Stimulated activated CD8-positive, alpha-beta memory T cell treated with anti-CD3 and anti-CD28 coated beads, Interleukin-7, amount 100 ng/mL, for 1 hour (primary cell): ENCODE measurements at places on chromosomes 12 and 14.

DNA sequence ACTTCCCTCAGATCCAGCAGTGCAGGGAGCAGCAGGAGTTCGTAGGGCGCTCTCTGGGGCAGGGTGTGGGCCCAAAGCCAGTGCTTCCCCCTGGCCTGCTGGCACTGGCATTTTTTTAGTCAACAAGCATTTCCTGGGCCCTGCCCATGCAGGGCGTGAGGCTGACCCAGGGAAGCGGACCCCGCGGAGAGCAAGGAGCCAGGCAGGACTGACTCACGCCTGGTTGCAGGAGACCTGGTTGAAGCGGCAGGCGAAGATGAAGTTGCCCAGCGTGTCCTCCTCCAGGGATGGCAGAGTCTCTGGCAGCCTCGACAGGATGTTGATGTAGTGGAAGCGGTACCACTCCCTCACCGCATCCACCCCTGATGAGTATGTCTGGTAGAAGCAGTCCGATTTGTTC is 13.5 kb downstream of the SCNN1A start:
- no peak for DNase-seq

- DNase-seq, result no peak
These were observed 246.0 kb upstream of the DAAM1 start for GRCh38 chr14:58942516-58942915.

DNA sequence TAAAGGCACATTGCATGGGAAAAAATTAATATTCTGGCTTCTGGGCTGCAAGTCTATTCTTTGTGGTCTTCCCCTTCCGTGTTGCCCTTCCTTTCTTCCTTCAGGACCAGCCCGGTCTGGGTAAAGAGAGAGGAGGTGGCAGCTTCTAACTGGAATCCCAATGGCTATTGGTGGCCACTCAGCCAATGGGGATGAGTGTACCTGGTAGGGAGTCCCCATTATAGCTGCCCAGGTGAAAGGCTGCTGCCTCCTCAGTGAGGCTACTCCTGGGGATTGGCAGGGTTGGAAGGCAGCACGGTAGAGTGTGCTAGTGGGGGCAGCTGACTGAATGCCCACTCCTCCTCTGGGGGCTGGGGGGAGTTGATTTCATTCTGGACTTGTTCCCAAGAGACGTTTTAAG is 112.6 kb downstream of the RBM19 start:
- DNase-seq, result no peak

GRCh38 chr14:101616202-101616601 is 54.9 kb downstream of the DIO3 start:
- no peak for DNase-seq

- no peak for DNase-seq
These were observed 168.9 kb downstream of the VRK1 start for GRCh38 chr14:96965885-96966595.

GRCh38 chr12:120933786-120934185 is 29.6 kb upstream of the SPPL3 start:
- no peak for DNase-seq

GRCh38 chr12:97560786-97561618 is 98.4 kb downstream of the RMST start:
- no peak for DNase-seq

DNA sequence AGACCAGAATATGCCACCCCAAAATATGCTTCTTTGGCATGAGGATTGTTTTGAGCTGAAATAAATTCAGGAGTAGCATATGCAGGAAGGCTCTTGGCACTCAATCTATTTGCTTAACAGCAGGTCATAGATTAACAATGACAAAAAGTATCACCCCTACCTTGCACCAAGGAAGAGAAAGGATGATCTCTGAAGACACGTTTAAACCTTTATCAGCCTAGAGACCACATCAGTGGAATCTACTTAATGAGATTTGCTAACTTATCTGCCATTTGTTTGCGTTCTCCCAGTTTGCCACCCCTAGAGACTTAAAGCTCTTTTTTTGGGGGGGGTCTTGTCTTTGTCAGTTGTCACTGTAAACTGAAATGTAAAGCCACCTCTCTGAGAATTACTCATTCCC is 1278.7 kb upstream of the USP15 start:
- no peak for DNase-seq

DNA sequence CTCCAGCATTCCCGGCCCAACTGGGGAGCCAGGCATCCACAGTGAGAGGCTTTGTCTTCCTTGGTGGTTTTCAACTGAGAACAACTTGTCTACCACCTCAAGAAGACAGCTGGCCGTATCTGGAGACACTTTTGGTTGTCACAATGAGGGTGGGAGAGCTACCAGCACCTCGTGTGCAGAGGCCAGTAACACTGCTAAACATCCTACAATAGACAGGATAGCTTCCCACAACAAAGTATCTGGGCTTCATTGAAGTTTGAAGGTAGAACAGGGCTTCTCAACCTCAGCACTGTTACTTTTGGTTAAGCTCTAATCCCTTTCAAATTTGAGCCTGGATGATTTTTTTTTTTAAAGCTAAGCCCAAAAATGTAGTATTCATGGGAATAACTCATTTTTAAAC is 10.9 kb downstream of the SLC7A8 start:
- DNase-seq, result no peak

GRCh38 chr12:64840119-64840518 is 15.7 kb downstream of the TBC1D30 start:
- DNase-seq, result no peak

DNA sequence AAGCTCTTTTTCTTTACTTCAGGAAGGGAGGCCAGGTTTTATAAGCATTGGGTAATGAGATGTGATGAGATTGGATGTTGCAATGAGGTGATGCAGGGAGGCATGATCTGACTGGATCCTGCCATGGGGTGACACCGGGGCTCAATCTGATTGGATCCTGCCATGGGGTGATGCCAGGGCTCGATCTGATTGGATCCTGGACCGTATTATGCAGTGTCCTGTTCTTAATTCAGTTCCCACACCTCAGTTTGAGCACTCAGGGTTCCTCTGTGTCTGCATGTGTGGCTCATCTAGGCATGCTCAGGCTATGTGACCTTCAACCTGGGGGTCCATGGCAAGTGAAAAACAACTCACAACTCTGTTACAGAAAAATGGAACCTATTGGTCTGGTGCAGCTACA is 166.4 kb downstream of the SLC15A4 start:
- DNase-seq, result no peak

DNA sequence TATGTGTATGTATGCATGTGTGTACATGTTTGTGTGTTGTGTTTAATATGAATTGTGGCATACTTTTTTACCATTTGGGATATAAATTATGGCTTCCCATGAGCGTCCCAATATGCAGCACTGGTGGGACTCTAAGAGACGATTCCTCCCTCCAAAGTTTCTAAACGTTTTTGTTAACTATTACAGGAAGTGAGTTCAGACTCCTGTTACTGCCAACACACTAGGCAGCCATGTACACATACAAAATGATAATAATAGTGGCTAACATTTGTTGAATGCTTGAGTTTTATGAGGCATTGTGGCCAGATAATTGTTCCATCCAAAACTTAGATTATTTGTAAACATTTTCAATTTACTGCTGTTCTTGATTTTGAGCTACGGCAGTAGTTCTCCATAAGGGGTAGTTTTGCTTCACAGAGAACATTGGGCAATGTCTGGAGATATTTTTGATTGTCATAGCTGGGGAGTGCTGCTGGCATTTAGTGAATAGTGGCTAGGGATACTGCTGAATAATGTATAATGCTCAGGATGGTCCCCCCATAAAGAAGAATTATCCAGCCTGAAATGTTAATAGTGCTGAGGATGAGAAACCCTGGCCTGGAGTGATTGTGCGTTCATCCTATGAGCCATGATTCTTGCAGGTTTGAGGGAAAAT is 45.1 kb downstream of the ARID2 start:
- no peak for DNase-seq

DNA sequence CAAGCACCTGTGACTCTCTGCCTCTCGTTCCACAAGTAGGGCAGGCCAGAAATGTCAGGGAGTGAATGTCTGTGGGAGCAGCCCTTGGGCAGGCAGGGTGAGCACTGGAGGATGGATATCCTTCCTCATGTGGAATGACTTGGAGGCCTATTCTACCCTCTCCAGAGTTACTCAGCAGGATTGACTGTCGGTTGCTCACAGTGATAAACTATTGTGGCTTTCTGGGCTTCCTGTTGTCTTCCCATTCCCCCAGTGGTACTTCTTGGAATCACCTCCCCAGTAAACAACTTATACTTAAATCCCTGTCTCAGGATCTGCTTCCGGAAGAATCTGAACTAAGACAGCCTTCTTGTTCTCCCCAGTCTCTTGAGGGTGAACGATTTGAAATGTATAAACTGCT is 79.6 kb upstream of the MANSC4 start:
- DNase-seq, result no peak

- DNase-seq, result no peak
These were observed 40.6 kb downstream of the ATF7 start for GRCh38 chr12:53585448-53586125.

DNA sequence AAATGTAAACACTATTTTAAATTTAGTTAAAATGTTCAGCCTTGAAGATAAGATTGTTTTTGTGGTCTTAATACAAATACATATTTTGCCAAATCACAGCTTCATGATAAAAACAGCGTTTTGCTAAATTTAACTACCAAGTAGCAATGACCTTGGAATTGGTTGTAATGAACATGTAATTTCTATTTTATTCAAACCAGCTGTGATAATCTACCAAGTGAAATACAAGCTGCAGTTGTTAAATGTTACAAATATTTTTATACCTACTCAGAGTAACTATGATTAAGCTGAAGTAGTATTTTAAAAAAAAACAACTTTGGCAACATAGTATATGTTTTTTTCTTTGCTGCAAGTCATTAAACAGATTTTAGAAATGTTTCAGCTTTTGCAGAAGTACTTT is 96.2 kb downstream of the CPSF2 start:
- no peak for DNase-seq

DNA sequence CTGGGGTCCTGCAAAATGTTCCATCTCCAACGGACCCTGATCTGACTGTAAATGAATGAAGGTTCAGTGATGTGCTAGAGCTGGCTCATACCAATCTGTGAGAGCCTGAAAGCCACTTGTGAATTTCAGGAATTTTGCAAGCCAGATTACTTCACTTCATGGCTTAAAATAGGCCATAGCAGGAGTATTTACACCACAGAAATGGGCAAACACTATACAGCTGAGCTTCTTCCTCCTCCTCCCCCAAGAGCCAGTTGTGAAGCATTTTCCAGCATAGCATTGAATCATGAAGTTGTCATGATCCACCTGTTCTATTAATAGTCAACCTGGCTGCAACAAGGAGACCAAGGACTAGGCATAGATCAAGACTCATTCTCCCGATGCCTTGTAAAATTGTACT is 141.3 kb upstream of the RASSF8 start:
- no peak for DNase-seq

- no peak for DNase-seq
These were observed 104.3 kb downstream of the SLC16A7 start for GRCh38 chr12:59700153-59700450.

DNA sequence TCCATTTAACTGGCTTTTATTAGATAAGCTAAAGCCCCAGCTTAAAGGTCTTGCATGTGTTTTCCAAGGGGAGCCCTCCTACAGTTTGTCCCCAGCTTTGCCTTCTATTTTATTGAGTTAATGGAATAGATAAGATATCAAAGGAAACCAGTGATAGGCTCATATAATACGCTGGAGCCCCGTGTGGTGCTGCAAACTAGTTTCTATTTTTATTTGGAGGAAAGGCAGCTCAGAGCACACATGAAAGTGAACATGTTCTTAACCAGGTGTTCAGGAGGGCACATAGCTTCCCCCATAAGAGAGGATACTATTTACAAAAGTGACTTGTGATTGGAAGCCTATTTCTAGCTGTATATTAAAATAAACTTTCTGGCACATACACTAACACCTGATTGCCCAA is 251.7 kb downstream of the PDZRN4 start:
- DNase-seq, result no peak

DNA sequence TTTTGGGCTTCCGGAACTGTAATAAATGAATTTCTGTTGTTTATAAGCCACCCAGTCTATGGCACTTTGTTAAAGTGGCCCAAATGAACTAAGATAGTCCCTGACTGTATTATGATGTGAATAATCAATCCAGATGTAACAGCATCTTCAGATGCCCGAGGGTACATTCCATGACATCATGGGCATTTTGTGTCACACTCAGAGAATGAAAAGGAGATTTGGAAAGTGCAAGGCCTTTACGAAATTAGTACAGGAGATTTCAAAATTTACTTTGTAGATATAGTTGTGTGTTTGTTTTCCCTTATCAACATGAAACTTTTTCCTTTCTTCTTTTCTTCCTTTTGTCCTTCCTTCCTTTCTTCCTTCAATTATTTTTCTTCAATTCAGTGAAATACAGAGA is 54.2 kb upstream of the AMIGO2 start:
- no peak for DNase-seq

DNA sequence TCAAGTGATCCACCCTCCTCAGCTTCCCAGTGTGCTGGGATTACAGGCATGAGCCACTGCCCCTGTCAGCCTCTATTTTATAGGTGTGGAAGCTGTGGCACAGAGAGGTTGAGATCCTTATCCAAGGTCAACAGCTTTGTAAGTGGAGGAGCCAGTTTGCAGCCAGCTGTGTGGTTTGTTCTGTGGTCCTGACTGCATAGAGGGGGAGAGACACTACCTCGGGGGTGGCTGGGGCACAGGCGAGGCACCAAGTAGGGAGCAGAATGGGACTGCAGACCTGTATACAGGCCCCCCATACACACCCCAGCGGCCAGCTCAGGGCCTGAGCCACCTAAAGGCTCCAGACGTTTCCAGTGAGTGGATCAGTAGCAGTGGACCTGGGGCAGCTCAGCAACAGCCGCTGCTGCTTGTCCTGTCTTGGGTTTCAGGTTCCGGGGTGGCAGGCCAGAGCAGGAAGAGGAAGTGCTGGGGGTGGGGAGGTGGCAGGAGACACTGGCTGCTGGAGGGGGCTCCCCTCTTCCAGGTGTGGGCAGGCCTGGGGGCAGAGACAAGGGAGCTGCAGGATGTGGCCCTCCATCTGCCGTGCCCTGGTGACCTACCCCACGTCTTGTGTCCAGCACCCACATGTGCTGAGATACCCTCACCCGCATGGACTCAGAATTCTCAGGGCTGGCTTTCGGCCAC is 11.0 kb downstream of the ORAI1 start:
- DNase-seq, result no peak

DNA sequence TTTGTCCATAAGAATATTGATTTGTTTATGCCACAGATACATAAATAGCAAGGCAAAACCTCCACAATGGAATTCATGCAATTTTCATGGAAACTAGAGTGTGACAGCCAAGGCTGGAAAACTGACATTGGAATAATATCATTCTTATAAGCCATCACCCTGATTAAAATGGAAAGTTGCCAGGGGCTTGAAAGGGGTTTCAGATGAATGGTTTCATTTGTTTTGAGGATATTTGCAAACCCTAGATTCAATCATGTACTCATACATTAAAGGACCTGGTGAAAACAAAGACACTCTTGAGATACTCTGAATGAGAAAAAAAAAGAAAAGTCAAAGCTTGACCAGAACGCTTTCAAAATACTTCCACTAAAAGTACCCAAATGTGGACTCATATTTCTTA is 205.7 kb downstream of the DIO2 start:
- DNase-seq, result no peak
